ENCODE measurements at places on chromosomes 13 and 19.

- DNase-seq: no peak
These were observed 258.4 kb downstream of the SPRY2 start for GRCh38 chr13:80082396-80083080.

DNA sequence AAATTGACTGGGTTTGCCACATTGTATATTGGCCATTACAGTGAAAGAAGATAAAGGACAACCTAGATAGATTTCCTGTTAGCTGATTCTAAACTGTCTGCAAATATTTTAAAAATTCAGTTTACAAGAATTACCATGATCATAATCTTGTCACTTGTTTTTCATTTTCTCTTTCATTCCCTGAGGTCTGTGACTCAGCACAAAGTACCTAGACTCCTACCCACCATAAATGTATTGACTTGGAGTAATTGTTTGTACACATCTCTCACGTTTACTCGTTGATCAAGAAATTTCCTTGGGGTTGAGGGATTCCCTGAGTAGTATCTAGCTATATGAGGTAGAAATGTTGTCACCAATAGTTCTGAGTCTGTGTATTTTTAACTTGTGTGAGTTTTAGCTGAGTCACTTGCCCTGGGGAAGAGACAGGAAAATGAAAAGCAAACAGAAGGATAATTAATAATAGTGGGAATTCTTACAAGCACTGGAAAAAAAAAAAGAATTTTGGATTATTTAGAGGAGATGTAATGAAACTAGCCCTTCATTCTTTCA is 299.2 kb upstream of the DACH1 start:
- DNase-seq: no peak

GRCh38 chr13:104693126-104693525 is 1626.9 kb upstream of the SLC10A2 start:
- DNase-seq: no peak

DNA sequence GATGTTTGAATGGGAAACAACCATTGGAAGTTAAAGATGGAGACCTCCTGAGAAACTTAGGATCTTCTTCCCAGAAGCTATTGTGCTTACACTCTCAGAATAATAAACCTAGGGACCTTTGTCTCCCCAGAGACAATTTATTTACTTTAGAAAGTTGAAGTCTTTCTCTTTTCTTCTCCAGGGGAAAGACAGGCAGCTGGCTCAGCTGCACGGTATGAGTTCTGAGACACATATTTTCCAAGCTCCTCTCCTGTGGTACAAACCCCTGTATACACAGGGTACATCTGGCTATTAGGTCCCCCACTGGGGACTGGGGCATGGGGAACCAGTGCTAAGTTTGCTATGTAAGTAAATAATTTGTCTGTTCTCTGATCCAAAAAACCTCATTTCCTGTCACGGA is 67.5 kb upstream of the POSTN start:
- no peak for DNase-seq

DNA sequence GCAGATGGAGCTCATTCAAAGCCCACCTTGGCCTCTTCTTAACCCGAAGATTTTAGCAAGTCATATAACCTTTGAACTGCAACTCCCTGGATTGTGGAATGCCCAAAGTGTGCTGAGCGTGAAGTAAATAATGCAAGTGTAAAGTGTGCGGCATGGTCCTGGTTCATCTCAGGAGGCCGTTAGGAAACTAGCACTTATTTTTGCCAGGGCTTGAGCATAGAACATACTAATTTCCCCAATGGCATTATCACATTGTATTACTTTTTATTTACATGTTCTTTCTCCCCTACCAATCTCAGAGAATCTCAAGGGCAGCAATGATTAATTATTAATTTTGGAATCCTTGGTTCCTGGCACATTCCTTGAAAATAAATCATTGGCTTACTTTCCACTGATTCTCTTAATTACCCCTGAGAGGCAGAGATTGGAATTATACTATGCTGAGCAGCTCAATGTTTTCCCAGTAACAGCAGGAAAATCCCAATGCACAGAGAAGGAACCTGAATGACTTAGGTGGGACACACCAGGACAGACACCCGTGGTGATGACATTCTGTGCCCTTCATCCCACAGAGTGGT is 128.8 kb upstream of the GJB6 start:
- no peak for DNase-seq

DNA sequence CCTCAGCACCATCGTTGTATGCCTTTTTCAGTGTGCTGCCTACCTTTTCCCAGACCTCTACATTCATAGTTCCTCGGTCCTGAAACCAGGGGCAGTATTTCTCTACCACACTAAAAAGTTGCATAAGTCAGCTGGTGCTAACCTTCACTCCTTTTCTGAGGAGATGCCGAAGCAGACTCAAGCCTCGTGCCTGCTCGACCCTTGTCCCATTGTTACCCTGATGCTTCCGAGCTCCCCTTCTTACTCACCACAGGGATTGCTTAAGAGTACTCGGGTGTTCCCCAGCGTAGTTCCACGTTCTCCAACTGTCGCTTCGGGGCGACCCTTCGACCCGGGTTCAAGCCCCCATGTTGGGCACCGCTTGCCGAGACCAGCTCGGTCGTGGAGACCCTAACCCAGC is 19.0 kb upstream of the IL17D start:
- no peak for DNase-seq

- no peak for DNase-seq
These were observed 81.1 kb downstream of the UFM1 start for GRCh38 chr13:38430796-38431195.

DNA sequence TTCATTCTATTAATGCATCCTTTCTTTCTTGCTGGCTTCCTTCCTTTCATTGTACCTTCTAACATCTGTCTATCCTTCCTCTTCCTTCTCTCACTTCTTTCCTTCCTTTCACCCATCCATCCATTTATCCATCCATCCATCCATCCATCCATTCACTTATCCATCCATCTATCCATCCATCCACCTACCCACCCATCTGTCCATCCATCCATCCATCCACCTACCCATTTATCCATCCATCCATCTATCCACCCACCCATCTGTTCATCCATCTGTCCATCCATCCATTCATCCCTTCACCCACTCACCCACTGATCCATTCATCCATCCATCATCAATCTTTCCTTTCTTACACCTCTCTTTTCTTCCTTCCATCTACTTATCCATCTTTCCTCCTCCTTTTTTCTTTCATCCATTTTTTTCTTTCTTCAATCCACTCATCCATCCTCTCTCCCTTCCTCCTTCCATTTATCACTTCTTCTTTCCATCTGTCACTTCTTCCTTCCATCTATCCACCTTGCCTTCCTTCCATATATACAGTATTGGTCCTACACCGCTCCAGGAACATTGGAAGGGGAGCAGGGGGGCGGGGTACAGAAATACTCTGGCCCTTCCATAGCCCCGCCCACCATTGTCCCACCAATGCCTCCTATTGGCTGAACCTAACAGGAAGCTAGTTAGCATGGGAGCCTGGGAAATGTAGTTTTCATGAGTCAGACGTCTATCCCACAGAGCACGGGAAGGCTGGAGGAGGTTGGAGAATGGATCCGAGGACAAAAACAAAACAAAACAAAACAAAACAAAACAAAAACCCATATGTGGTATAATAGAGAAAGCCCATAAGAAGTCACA is 45.9 kb downstream of the MBD3L1 start:
- no peak for DNase-seq

- no peak for DNase-seq
These were observed 21.0 kb downstream of the DHX34 start for GRCh38 chr19:47370045-47370611.

All from activated CD4-positive, alpha-beta T cell treated with anti-CD3 and anti-CD28 coated beads, Interleukin-2, amount 50 U/mL, for 16 hours (primary cell).